ENCODE measurements at places on chromosomes 12 and 14.
A peak's percentile ranks its signal among the peaks of the same experiment; 100 is the strongest.

- DNase-seq, result peak; percentile 57
These were observed 41.9 kb upstream of the FKBP4 start for GRCh38 chr12:2752676-2753371.

- DNase-seq, result no peak
These were observed 3.8 kb downstream of the PSMB5 start for GRCh38 chr14:23030936-23031335.

DNA sequence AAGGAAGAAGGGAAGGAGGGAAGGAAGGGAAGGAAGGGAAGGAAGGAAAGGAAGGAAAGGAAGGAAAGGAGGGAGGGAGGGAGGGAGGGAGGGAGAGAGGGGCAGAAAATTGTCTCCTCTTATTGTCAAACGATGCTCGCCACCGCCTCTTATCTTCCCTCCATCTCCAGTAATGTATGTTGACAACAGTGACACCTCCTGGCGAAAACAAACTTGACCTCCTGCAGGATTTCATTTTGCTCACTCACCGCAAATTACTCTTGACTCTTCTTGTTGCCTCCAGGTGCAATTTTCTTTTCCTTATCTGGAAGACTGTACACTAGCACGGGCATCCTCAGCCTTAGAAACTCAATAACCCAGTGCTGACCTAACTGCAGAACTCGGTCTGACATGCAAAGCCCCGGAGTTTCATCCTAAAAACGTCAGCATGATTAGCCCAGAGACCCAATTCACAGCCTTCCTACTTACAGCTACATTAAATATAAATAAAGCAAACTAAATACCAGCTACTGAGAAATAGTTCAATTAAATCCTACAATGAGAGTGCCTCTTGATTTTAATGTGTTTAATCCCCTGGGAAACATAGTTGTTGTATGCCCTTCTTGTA lies 512.4 kb upstream of the TMPO start:
- peak; percentile 4 for DNase-seq

- DNase-seq, result no peak
These were observed 2.4 kb downstream of the FGFR1OP2 start for GRCh38 chr12:26940516-26941214.

DNA sequence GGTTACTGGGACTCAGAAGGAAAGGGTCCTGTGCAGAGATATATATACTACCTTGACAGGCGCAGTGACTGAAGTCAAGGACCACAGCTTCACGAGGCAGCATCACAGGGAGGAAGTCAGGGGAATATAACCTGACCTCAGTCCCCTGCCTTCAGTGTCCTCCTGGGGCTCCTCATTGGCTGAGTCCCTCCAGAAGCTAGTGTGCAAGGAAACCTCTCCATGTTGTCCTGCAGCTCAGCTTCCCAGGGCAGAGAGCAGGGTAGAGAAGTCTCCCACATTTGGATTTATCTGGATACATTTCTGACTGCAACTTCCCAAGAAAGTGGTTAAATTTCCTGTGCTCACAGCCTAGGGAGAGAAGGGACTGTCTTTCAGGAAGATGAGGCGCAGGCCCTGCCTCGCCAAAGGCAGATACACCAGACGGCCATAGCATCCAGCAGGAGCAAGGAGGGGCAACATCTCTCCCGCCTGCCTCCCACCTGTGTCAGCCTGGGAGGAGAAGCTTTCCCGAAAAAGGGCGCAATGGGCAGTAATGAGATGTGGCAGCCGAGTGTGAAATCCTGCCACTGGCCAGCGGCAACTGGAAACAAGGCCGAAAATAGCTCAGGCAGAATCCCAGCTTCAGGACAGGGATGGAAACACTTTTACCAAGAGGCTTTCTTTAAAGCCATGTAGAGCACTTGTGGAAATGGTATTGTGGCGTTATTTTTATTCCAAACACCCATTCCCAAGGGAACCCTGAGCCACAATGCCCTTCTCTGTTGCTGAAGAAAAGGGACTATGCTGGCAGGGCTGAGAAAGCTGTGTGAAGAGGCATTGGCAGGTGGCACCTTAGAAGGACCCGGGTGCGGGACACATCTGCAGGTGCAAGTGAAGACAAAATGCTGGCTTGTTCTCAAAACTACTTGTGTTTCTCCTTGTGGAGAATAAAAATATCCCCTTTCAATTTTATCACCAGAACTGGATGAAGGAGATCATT lies 54.9 kb upstream of the HIF1A start:
- no peak for DNase-seq

DNA sequence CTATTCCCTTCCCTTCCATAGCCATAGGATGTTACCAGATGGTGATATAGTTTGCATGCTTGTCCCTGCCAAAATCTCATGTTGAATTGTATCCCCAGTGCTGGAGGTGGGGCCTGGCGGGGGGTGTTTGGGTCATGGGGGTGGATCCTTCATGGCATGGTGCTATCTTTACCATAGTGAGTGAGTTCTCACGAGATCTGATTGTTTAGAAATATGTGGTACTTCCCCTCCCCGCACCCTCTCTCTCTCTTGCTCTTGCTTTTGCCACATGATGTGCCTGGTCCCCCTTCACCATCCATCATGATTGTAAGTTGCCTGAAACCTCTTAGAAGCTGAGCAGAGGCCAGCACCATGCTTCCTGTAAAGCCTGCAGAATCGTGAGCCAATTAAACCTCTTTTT lies 181.3 kb downstream of the CAND1 start:
- no peak for DNase-seq

- DNase-seq, result no peak
These were observed 86.4 kb upstream of the RPH3A start for GRCh38 chr12:112705037-112705632.

- DNase-seq, result no peak
These were observed 170.7 kb upstream of the EEA1 start for GRCh38 chr12:93099792-93100191.

- no peak for DNase-seq
These were observed 67.5 kb downstream of the DNAH10 start for GRCh38 chr12:123829561-123829960.

DNA sequence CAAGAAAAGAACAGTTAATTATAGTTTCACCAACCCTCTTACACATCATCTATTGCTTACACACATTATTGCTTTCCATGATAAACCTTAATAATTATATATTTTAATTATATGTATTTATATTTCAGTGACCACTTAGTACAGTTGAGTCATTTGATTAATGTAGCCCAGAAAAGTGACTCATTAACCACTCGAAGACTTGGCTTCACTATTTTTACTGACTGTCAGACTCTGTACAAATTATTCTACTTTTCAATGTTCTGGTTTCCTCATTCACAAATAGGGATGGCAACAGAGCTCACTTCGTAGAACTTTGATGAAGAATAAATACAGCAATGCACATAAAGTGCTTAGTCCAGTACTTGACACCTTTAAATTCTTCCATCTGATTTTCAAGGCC lies 98.3 kb downstream of the CFAP54 start:
- DNase-seq, result no peak

GRCh38 chr14:94309721-94310120 lies 13.4 kb downstream of the SERPINA6 start:
- DNase-seq, result no peak

DNA sequence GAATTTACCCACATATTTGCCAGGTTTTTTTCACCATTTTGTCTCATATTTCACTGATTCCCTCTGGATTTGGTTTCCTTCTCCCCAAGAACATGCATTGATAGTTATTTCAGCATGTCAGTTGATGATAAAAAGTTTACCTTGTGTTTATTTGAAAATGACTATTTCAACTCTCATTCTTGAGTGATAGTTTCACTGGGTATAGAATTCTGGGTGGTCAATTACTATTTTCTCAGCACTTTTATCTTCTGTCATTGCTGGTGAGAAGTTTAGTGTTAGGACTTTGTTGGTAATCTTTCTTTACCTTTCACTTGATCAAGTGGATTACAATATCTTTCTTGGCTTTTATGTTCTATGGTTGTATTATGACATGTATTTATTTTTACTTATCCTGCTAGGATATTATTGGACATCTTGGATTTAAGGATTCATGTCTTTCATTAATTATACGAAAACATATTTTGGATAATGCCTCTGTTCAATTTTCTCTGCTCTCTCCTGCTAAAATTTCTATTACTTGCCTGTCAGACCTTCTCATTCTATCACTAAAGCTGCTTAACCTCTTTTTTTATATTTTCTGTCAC lies 338.6 kb downstream of the MED13L start:
- no peak for DNase-seq

DNA sequence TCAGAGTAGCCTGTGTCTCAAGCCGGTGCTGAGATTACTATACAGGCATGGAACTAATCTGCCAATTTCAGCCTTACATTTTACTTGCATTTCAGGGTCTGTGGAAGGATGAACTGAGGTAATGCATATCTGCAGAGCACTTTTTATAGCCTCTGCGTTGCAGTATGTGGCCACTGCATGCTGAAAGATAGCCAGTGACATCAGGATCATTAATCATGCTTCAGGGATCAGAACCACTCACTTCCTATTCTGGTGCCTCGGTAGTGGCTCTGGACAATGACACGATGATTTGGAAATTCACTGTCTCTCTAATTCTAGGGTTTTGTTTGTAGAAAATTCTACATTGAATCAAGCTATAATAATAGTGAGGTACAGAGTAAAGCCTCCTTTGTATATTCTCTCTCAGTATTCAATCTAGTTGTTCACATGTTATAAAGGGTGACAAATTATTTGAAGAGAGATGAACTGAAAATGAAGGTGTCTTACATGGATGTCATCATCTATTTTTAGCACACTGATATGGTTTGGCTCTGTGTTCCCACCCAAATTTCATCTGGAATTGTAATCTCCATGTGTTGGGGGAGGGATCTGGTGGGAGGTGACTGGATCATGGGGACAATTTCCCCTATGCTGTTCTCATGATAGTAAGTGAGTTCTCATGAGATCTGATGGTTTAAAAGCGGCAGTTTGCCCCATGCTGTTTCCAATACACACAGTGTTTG lies 554.3 kb upstream of the MIS18BP1 start:
- no peak for DNase-seq

GRCh38 chr14:87386524-87386923 lies 606.5 kb downstream of the GALC start:
- no peak for DNase-seq

- DNase-seq, result no peak
These were observed 32.2 kb upstream of the PTPRQ start for GRCh38 chr12:80411787-80412186.

DNA sequence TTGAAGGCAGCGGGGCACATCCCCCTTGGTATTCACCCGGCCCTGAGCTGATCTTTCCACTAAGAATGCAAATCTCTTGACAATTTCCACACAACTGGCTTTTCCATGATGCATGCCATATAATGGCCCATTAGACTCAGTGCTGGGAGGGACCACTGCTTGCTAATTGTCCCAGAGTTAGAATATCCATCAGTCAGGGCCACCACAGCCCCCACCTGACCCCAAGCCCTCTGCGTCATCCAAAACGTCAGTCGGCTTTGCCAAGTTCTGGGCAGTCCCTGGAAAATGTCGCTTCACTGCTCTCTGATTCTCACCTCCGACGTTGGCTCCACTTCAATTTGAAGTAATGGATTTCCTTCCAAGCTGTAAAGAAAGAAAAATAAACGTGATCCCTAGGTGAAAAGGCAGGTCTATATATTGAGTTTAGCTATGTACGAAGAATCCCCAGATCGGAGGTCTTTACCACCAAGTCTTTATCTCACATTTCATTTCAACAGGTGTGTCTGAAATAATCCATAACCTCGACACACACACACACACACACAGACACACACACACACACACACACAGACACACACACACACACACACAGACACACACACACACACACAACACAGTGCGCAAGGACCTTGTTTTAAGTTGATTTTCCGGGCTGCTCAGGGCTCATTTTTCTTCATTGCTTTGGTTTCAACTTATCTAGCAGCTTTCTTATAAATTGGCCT lies 165.5 kb upstream of the NOS1 start:
- DNase-seq, result no peak

DNA sequence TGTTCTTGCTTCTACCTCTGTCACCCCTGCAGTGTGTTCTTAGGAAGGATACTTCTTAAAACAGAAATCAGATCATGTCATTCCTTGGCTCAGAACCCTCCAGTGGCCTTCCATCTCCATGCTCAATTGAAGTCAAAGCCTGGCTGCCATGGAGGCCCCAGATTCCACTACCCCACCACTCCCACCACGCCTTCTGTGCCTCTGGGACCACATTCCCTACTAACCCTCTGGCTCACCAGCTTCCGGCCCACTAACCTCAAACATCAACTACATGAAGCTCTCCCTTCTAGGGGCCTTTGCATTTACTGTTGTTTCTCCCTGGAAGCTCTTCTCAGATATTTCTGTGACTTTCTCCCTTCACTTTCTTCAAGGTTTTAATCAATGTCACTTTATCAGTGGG lies 76.1 kb upstream of the REP15 start:
- DNase-seq, result no peak

DNA sequence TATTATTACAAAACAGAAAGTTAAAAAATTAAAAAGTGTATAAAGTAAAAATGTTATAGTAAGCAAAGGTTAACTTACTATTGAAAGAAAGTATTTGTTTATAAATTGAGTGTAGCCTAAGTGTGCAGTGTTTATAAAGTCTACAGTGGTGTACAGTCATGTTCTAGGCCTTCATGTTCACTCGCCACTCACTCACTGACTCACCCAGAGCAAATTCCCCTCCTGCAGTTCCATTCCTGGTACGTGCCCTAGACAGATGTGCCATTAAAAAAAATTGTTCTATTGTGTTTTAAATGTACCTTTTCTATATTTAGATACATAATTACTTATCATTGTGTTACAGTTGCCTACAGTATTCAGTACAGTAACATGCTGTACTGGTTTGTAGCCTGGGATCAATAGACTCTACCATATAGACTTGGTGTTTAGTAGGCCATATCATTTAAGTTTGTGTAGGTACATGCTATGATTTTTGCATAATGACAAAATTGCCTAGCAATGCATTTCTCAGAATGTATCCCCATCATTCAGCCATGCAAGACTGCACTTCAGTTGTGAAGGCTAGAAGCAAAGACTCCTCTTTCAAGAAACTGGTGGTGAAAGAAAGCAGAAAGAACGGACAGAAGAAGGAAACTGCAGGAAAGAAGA lies 100.6 kb downstream of the DACT1 start:
- DNase-seq, result no peak

DNA sequence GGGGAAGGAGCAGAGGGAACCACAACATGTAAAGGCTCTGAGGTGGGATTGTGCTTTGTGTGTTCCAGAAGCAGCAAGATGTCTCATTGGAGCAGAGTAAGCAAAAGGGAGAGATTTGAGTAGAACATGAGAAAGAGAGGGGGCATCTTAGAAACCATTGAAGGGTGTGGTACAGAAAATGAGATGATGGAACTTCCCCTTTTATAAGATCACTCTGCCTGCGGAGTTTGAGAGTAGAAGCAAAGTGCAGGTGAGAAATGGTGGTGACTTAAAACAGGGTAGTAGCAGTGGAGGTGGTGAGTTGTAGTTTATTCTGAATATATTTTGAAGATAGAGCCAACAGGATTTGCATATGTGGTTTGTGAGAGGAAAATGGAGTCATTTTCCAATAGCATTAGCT lies 56.0 kb downstream of the FBXO34 start:
- no peak for DNase-seq
